ENCODE measurements at places on chromosomes 12 and 14.
A peak's percentile ranks its signal among the peaks of the same experiment; 100 is the strongest.

GRCh38 chr14:102750376-102750775 lies 26.9 kb upstream of the TRAF3 start:
- no peak for DNase-seq

DNA sequence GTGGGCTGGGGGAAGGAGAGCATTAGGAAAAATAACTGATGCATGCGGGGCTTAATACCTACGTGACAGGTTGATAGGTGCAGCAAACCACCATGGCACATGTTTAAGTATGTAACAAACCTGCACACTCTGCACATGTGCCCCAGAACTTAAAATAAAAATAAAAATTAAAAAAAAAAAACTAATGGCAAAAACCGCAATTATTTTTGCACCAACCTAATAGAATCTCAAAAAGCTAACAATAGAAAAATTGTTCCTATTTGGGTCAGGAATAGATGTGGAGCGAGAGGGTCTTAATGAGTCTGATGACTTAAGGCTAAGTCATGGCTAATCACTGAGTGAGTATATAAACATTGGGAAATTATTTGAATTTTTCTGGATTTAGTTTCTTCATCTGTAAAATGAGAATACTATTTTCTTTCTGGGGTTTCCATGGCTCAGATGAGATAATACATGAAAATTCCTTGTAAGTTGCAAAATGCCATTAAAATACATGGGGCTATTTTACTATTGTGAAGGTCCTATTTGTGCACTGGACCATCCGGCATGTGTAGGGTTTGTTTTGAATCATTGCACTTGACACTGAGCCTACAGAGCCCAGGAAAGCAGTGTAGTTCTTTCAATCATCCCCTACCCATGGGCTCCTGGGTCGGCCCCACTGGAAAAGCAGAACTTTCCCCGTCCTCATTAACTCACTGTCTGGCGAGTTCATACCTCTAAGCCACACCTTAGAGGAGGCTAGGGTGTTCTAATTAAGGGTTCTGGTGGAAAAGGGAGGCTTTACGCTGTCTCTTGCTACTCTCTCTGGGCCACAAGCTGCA lies 164.1 kb upstream of the NTF3 start:
- DNase-seq = no peak

DNA sequence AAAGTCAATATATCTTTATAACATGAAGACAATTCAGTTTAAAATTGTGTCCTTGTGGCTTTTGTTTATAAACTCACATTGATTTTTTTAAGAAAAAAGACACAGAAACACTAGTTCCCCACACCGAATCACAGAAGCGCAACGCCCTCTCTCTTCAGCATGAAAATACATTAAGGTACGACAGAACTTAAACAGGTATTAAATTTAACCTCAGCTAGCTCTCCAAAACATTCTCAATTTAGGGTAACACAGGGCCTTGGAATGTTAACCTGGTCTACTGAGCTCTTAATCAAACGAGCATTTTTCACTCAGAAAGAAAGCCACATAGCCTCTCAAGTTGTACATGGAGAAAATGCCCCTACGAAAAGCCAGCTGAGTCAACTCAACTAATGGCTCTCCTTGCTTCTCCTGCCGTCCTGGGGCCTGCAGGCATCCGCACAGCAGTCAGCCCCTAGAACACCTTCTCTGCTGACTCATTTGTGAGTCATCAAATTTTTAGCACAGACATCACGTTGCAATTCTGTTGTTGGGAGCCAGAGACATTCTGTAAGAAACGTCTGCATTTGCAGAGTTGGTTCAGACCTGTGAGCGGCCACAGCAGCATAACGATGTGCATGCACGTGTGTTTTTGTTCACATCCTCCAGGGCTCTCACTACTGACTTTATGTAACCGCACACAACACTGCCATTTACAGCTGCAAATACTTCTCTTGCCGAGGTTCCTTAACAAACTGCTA lies 141.6 kb downstream of the ITPR2 start:
- no peak for DNase-seq

GRCh38 chr14:22468830-22469229 lies 120.2 kb downstream of the DAD1 start:
- no peak for DNase-seq

DNA sequence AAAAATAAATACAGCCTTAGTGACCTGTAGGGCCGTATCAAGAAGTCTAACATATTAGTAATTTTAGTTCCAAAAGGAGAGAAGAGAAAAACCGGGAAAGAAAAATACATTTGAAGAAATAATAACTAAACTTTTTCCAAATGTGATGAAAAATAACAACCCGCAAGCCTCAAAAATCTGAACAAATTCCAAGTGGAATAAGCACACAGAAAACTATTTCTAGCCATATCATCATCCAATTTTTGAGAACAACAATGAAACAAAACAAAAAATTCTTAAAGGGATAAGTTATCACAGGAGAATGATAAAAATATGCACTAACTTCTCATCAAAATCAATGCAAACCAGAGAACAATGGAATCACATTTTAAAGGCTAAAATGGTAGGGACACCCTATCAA lies 198.1 kb upstream of the PLXNC1 start:
- no peak for DNase-seq

- no peak for DNase-seq
Measured at GRCh38 chr12:79895804-79896203, 39.1 kb downstream of the PPP1R12A start.

GRCh38 chr14:76753541-76754198 lies 7.6 kb upstream of the VASH1 start:
- no peak for DNase-seq

DNA sequence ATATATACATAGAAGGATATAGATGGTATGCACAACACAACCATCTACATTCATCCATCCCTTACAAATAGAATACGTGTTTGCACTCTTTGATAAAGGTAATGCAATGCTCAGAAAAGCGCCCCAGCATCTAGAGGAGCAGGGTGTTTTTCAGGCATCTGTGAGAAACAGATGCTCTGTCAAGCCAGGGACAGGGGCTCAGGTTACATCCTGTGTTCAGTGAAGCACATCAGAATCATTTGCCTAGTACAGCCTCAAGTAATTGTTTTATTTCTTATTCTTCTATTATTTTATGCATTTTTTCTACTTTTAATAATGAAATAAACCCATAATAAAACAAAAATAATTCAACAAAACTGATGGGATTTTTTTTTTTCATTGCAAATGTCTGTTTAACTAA lies 50.5 kb upstream of the HIF1A start:
- DNase-seq = no peak

DNA sequence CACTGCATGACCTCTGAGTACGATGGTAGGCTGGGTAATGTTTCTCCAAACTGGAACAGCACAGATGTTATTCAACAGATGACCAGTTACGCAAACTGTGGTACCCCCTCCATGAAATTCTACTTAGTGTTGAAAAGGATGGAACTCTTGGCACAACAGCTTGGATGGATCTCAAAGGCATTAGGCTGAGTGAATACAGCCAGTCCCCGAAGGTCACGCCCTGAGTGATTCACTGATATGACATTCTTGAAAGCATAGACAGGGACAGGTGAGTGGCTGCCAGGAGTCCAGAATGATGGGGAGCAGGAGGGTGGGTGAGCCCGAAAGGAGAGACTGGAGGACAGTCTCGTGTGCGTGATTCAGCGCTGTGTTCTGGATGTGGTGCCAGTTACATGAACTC lies 187.5 kb upstream of the TMEM132C start:
- no peak for DNase-seq

DNA sequence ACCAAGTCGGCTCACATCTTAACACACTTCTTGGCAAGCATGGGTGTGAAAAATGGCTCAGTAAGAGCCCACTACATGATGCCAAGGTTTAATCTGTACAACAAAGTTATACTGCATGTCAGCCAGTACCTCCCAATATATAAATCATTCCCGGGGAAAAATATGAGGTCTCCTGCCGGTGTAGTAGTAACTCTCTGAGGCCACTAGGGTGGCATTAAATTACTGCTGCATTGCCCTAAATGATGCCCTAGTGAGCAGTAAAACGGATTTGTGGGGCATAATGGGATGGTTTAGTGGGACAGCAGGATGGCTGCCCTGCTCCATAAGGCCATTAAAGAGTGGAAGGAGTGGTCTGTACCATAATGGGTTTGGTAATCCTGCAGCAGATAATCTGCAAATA lies 267.7 kb downstream of the MED13L start:
- DNase-seq = no peak

- no peak for DNase-seq
Measured at GRCh38 chr12:94650143-94651056, at the start of gene TMCC3. TMCC3 (minus strand) TSS chr12:94650557; CDS start chr12:94650430, 127 bp downstream.

GRCh38 chr14:53047307-53048069 lies 96.6 kb upstream of the FERMT2 start:
- DNase-seq = no peak

DNA sequence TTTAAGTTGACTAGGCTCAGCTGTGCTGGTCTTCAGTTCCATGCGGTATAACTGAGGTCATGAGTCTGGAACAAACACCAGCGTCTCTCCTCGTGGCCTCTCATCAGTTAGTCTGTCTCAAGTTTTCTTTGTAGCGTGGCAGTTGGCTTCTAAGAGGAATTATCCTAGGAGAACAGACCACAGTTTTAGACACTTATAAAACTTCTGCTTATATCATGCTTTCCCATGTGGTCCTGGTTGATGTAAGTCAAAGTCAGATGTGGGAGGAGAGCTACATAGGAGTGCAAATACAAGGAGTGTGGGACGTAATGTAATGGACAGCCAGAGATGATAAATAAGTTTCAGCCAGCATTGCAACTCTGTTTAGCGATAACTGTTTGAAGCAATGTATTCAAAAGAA lies 14.8 kb downstream of the PLEKHA5 start:
- no peak for DNase-seq

- DNase-seq = no peak
Measured at GRCh38 chr12:4307593-4308333, 13.2 kb upstream of the TIGAR start.

GRCh38 chr14:25570483-25570882 lies 520.5 kb upstream of the STXBP6 start:
- no peak for DNase-seq

- DNase-seq = peak; percentile 21
Measured at GRCh38 chr14:104870368-104871144, 5.5 kb downstream of the CEP170B start.

DNA sequence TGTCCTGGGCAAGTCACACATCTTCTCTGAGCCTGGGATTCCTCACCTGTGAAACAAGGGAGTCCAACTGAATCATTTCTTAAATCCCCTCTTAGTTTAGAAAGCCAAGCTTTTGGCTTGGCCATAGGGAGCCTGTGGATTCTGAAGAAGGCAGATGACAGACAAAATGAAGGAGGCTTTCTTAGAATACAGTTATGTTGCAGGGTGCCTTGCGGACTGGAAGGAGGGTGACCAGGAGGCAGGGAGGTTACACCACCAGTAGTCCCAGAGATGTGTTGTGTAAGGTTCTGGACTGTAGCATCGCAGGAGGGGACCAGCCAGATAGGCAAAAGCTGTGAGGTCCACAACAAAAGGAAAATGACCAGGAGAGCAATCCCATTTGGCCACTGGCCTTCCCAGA lies 8.2 kb upstream of the ACVR1B start:
- DNase-seq = no peak

- no peak for DNase-seq
Measured at GRCh38 chr14:23103581-23103980, 1.2 kb downstream of the CIROP start.

- DNase-seq = no peak
Measured at GRCh38 chr12:4789776-4790175, 69.6 kb downstream of the GALNT8 start.

- DNase-seq = no peak
Measured at GRCh38 chr14:92144708-92145107, 22.9 kb downstream of the CPSF2 start.

GRCh38 chr12:95212586-95212985 lies 4.7 kb downstream of the FGD6 start:
- DNase-seq = no peak

DNA sequence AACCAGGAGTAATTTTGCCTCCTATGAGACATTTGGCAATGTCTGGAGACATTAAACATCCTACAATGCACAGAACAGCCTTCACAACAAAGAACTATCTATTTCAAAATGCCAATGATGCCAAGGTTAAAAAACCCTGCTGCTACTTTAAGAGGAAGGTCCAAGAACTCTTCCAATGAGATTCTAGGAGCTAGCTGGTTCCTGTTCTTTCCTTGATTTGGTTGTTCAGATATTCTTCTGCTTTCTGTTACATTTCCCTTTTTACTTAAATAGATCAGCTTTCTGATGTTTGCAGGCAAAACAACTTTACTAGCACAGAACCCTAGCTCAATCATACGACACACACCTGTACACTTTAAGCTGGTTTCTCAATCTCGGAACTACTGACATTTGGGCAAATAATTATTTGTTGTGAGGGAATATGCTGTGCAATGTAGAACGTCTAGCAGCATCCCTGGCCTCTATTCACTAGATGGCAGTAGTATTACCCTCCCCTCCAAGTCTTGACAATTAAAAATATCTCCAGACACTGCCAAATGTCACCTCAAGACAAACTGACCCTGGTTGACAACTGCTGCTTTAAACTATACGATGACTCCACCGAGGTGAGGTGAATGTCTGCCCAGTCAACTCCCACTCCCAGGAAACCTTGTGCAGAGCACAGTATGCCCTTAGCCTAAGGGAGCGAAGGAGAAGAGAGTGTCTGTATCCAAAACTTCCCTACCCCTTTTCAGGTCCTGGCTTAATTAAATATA lies 4.4 kb downstream of the BLTP3B start:
- DNase-seq = no peak

- no peak for DNase-seq
Measured at GRCh38 chr14:102246071-102246470, 58.9 kb downstream of the MOK start.

- DNase-seq = peak; percentile 33
Measured at GRCh38 chr14:81436296-81437138, 36.4 kb upstream of the STON2 start.

DNA sequence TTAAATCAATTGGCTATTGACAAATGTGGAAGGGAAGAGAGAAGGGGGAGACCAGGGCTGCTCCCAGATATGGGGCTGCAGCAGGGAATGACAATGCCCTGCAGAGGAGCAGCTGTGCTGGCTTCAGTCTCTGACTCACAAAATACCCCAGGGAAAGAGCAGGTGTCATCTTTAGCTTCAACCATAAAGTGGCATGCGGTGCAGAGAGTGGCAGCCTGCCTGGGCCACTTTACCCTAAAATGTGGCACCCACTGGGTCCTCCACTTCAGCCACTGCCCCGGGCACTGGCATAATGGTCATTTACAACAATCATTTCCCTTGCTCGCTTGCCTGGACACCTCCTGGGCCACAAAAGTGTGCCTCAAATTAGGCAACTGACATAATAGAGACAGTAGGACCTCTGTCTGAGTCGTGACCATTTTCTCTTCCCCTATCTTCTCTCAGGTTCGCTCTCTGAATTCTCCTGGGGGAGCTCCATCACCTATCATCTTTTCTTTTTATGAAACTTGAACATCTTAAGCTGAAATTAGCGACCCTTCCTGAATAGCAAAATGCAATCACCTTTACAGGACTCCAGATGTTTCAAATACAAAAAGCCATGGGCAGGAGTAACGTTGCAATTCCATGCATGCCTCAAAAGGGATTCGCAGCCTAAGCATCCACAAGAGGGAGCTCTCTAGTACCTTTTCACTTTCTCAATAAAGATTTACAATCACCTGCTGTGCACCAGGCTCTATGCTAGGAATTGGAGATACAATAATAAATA lies 179.9 kb upstream of the ATF7IP start:
- DNase-seq = no peak
